Foreskin keratinocyte (primary cell): ENCODE measurements at places on chromosomes 5 and 9. TPM values are rescaled to one million over a fixed set of nuclear protein-coding genes. Genes with fewer than 3 reads are reported as not detected.

DNA sequence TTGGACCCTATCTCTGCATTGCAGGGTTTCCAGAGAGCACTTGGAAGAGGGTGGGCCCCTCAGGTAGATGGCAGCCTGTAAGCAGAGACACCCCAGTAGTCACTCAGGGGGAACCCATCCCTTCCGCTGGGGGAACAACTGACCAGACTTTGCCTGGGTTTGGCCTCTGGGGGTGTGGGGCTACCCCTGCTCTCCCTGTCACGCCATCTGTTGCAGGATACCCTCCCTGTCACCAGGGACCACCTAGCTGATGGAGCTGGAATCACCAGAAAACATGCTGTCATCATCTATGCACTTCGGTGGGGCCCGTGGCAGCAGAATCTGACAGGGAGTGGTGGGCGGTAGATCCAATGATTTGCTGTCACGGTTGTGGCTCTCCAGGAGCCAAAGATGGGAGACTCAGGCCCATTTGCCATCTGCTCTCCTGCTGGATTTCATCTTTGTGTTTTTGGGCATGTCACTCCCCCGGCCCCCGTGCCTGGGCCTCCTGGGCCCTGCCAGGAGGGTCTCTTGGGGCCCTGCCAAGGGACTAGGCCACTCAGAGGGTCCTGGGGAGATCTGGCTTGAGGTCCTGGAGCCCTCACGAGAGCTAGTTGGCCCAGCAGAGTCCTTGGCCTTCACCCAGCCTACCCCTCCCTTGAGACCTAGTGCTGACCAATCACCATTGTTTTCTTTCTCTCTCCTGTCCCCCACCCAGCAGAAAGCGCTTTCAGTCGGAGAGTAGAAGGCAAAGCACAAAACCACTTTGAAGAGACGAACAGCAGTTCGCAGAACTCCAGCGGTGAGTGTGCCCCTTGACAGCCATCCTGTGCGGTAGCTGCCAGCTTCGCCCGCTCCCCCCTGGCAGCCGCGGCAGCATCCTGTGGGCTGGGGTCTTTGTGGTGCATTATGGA is 45.9 kb downstream of the AMBP start:
- DNase-seq: no peak

GRCh38 chr5:164481270-164481669 is 975.9 kb downstream of the MAT2B start:
- no peak for DNase-seq

GRCh38 chr5:157214861-157215513 is 34.3 kb downstream of the ITK start:
- DNase-seq: no peak

- DNase-seq: no peak
Measured at GRCh38 chr9:79801459-79801858, 229.7 kb downstream of the TLE4 start.

DNA sequence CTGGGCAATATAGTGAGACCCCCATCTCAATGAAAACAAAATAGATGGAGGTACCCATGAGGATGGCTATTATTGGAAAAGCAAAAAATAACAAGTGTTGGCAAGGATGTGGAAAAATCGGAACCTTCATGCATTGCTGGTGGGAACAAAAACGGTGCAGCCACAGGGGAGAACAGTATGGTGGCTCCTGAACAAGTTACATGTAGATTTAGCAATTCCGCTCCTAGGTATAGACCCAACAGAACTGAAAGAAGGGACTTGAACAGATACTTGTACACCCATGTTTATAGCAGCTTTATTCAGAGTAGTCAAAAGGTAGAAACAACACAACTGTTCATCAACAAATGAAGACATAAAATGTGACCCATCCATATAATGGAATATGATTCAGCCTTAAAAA is 43.0 kb downstream of the NTNG2 start:
- DNase-seq: no peak

GRCh38 chr5:115423541-115423940 is 121.0 kb downstream of the FEM1C start:
- no peak for DNase-seq

Gene ACSL6
- 0.07 TPM in 2 replicates for total RNA-seq

- no peak for DNase-seq
Measured at GRCh38 chr5:94266170-94266569, 352.2 kb downstream of the KIAA0825 start.

Gene GBGT1
- total RNA-seq: 1.7 and 3.0 TPM in 2 replicates

- no peak for DNase-seq
Measured at GRCh38 chr5:167533814-167534795, 757.3 kb upstream of the WWC1 start.

DNA sequence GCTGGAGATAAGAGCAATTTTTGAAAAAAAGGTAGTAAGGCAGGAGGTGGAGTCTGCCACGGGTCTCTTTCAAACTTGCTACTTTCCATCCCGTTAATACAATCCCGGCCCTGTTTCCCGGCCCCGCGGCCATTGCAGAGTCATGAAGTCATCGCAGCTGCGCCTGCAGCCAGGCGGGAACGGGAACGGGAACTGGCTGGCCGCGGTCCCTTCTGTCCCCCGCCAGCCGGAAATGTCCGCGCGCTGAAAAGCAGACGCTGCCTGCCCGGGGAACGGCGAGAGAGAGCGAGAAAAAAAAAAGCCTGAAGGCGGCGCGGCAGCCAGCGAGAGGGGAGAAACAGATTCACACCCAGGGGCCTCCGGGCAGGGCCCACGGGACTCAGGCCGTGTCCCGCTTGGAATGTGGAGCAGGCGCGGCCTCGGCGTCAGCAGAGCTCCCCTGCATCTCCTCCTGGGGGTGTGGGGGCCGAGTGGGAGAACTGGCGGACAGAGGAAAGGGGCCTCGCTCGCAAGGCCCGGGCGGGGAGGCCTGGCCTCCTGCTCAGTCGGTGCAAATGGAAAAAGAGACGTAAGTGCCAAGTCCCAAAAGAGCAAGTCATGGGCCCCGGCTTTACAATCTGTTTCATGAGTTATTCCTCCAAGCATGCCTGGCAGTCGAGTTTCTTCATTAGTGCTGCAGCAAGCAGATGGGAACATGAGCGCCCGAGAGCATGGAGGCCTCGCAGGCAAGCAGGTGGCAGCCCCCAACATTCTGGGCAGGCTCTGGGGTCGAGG is 201.2 kb upstream of the GAS1 start:
- peak; percentile 39 for DNase-seq

GRCh38 chr9:13239660-13240059 is 39.8 kb downstream of the MPDZ start:
- DNase-seq: no peak

DNA sequence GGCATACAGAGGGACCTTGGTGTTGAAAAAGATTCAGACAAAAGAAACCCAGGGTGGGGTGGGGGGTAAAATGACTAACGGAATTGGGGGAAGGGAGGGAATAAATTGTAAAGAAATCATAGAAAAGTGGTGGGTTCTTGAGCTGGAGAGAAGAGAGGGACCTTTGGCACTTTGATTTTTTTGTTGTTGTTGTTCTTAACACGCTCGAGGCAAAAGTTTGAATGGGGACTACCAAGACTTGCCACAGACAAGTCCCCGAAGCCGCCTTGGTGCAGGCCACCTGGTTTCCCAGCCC is 616 bp downstream of the VCAN start:
- DNase-seq: no peak

DNA sequence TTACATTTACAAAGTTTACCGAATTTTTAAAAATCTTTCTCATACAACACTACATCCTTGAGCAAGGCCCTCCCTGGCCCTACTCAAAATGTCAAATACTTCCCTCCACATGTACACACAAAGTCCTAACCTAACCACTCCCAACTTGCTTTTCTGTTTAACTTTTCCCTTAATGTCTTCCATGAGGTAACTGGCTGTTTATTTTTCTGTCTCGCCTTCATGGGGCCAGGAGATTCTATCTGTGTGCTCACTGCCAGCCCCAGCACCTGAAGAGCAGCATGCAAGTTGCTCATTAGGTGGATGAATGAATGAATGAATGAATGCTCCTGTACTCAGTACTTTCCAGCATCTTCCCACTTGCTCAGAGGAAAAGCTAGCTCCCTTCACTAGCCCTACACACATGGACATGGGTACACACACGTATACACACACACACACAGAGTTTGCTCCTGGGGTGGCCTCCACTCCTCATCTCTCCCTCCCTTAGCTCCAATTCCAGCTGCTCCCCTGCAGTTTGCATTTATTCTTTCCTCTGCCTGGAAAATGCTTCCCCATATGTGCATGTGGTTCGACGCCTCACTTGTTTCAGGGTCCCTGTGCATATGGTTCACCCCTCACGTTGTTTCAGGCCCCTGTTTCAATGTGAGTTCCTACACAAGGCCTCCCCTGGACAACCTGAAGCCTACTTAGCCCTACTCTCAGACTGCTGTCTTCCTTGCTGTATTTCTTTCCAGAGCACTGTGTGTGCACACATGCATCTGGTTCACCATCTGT is 165.2 kb downstream of the ROR2 start:
- DNase-seq: no peak

Gene IRGM
- total RNA-seq: not detected in 2 replicates

Gene GOLPH3
- 41.6 and 45.4 TPM in 2 replicates for total RNA-seq

GRCh38 chr5:143145243-143146160 is 258.0 kb downstream of the NR3C1 start:
- DNase-seq: no peak

DNA sequence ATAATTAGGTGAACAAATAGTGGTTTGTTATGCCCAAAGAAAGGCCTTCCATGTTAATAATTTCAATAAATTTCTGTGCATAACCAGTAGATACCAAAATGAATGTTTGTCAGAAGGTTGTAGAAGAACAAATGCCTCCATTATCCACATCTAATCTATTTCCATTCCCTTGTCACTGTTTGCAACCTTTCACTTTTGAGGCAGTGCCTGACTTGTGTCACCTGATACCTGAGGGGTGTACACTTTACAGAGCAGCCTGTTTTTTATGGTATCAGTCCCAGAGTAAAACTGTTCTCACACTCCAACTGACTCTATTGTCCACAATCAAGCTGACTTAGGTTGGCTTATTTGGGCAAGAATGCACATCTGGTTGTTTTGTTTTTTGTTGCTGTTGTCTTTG is 40.1 kb downstream of the FREM1 start:
- DNase-seq: no peak

Gene GALNT12
- 0.34 and 0.81 TPM in 2 replicates for total RNA-seq

DNA sequence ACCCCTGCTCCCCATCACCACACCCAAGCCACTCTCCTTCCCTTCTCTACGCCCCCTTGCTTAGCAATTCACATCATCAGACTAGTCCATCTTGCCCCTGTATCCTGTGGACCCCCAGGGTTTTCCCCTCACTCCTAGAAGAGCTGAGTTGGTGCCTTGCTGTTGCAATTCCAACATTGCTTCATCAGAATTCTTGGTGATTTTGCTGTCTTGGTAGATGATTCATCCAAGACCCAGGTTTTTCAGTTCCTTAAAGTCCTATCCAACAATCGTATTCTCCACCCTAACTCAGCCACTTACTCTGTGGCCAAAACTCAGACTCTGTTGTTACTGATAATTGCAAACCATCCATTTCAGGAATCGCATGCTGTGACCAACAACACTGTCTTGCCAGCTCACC is 21.4 kb upstream of the CCNJL start:
- DNase-seq: peak; percentile 44

DNA sequence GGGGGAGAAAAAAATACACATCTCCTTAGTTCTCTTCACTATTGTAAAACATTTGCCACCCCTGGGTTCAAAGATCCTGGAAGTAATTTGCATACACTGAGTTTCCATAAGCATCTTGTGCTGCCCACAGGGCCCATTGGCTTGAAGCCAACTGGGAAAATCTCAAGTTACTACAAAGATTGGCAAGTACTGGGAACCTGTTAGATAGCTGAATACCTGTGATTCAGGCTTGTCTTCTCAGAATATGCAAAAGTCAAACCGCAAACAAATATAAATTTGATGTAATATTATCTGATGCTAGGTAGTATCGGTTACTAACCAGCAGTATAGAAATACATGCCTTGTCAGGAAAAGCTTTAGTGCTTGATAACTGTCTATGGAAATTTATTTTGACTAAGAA is 156.9 kb upstream of the FST start:
- DNase-seq: peak; percentile 99

GRCh38 chr5:93904917-93905316 is 163.5 kb upstream of the POU5F2 start:
- DNase-seq: no peak

DNA sequence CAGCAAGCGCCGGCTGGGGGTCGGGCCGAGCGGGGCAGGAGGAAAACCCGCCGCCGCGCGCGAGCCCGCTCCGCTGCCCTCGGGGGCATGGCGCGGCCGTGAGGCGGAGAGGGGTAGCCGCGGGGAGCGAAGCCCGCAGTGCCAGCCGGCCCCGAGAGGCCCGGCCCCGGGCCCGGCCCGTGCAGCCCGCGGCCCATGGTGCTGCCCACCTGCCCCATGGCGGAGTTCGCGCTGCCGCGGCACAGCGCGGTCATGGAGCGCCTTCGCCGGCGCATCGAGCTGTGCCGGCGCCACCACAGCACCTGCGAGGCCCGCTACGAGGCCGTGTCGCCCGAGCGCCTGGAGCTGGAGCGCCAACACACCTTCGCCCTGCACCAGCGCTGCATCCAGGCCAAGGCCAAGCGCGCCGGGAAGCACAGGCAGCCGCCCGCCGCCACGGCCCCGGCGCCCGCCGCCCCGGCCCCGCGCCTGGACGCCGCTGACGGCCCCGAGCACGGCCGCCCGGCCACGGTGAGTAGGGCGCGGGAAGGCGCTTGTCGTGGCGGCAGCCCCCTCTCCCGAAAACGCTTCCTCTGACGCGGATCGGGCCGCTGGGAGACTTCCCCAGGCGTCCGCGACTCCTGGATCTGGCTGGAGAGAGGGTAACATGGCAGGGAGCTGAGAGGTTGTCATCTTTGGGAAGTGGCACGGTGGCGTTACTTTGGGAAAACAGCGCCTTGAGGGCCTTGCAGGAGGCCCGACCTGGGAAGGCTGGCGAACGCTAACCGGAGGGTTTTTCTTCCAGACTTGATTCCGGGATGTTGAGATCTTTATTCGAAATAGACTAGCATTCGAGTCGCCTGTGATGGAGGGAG is 523 bp downstream of the MAML1 start:
- DNase-seq: peak; percentile 11

Gene C9
- not detected in 2 replicates for total RNA-seq

DNA sequence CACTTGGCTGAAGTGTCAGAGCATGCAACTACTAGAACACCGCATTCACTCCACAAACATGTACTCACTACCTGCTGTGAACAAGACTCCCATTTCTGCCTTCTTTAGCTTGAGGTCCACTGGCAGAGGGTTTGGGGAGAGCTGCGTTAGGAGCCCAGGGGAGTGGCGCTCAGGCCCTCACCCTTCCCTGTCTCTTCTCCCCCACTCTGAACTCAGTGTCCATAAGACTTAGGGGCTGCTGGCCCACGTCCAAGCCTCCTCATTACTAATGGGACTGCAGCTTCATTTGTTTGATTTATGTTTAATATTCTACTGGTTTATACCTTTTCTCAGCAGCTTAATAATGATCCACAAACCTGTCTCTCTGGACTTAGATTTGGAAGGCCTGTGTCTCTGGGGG is 70.9 kb downstream of the HSPA4 start:
- DNase-seq: no peak

DNA sequence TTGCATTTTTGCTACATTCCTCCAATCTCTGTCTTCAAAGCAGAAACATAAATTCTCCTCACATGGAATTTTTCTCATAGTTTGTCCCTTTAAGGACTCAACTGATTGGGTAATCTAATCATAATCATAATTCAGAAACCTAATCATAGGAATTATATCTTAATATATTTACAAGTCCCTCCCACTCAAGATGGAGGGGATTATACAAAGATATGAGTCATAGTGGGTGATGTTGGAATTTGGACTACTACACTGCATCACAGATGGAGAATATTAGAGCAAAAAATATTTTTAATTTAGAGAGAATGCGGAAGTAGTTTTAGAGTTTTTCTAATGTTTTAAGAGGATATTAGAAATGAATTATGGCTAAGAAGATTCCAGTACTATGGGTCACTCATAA is 1034.0 kb downstream of the DTWD2 start:
- no peak for DNase-seq

- DNase-seq: no peak
Measured at GRCh38 chr9:14271093-14271673, 42.8 kb downstream of the NFIB start.
